ENCODE measurements at places on chromosomes 16 and 17.

GRCh38 chr17:83098241-83099085, 19.1 kb downstream of the METRNL start:
- DNase-seq = no peak

GRCh38 chr16:19781226-19781625, 63.2 kb downstream of the IQCK start:
- DNase-seq = no peak

- no peak for DNase-seq
These were observed 121.6 kb downstream of the DNAH9 start for GRCh38 chr17:11719856-11720255.

DNA sequence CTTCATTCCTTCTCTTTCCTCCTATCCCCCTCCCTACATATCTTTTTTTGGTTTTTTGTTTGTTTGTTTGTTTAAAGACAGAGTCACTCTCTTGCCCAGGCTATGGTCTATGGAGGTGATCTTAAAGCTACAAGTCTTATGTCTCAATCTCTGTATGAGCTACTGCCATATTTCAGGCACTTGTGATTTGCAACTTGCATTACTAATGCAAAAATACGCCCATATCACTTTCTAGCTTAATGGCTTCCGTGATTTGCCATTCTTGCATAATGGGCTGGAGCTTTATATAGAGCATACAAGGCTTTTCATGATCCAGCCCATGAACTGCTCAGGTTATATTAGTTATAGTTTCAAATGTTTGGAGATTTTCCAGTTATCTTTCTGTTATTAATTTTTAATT, 7.5 kb downstream of the CFAP97D1 start:
- DNase-seq = no peak

- no peak for DNase-seq
These were observed 7.6 kb downstream of the SLC25A10 start for GRCh38 chr17:81719410-81720266.

DNA sequence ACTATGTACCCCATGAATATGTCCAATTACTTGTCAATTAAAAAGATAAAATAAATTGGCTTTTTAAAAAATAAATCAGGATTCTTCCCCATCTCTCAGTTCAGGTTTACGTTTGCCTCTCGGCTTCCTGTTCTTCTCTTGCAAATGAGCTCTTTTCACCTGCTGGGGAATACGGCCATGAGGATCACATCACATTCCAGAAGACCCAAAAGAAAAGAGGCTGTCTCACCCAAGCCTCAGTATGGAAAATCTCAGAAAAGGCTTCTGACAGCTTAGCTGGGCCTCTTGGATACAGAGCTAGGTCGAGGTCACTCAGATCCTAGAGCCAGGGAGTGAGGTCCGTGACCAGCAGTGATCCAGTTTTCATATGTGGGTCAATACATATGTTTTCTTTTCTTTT, 171.2 kb upstream of the SDK2 start:
- no peak for DNase-seq

DNA sequence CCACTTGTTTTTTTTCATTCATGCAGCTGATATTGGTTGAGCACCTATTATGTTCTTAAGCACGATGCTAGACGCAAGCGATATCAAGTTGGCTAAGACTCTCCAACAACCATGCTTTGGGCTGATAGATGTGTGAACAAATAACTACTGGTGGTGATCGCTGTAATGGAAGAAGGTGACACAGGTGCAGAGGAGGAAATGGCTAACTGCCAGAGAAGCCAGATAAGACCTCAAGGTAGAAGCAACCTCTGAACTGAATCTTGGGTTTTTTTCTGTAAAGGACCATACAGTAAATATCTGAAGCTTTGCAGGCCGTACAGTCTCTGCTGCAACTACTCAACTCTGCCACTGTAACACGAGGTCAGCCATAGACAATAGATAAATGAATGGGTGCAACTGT, 97.9 kb downstream of the C17orf67 start:
- DNase-seq = no peak

GRCh38 chr17:40555296-40556190, 9.7 kb downstream of the CCR7 start:
- no peak for DNase-seq

DNA sequence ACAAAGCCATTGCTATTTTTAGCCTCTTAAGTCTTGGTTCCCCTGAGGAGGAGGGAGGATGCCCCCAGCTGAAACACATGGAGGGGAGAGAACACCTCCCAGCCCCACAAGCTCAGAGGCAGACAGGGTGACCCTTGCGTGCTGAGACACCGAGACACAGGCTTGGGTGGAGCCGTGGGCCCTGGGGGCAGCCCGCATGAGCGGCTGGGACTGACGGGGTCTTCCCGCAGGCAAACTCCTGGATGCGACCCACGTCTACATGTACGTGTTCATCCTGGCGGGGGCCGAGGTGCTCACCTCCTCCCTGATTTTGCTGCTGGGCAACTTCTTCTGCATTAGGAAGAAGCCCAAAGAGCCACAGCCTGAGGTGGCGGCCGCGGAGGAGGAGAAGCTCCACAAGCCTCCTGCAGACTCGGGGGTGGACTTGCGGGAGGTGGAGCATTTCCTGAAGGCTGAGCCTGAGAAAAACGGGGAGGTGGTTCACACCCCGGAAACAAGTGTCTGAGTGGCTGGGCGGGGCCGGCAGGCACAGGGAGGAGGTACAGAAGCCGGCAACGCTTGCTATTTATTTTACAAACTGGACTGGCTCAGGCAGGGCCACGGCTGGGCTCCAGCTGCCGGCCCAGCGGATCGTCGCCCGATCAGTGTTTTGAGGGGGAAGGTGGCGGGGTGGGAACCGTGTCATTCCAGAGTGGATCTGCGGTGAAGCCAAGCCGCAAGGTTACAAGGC, 9.8 kb downstream of the SLC16A3 start:
- DNase-seq = peak; percentile 55

DNA sequence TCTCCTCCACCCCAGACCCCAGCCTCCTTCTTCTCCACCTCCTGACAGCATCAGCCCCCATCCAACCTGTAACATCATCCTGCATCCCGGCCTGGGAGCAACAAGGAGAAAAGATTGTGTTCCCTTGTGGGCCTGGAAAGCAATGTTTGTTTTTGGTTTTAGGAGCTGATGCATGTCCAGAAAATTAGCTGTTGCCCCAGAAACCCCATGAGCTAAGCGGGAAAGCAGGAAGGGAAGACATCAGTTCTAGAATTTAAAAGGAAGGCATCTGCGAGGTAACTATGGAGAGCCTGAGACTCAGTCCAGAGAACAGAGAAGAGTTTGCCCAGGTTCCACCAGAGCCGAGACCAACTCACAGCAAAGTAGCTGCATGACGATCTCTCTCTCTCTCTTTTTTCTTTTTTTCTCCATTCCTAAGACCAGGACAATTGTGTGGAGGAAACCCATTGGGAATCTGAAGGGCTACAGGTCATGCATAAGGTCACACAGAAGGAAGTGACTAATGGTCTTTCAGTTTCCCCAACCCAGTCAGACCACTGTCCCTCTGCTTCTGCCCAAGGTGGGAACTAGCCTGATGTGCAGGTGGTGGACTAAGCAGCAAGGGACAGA, 124.4 kb downstream of the SLC39A11 start:
- no peak for DNase-seq

- DNase-seq = peak; percentile 35
These were observed 14.2 kb upstream of the HAPSTR1 start for GRCh38 chr16:9077091-9077809.

DNA sequence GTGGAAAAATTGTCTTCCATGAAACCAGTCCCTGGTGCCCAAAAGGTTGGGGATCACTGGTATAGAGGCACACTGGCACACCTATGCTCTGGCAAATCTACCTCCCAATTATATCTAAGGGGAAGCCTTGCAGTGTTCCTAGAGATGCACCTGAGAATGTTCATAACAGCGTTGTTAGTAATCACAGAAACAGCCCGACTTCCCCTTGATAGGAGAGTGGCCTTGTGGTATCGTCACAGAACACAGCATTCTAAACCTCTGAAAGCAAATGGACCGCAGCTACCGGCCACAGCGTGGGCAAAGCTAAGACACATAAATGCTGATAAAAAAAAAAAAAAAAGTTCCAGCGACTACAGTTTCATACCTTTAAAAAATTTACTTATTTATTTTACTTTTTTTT, 39.1 kb upstream of the ADGRG1 start:
- no peak for DNase-seq

DNA sequence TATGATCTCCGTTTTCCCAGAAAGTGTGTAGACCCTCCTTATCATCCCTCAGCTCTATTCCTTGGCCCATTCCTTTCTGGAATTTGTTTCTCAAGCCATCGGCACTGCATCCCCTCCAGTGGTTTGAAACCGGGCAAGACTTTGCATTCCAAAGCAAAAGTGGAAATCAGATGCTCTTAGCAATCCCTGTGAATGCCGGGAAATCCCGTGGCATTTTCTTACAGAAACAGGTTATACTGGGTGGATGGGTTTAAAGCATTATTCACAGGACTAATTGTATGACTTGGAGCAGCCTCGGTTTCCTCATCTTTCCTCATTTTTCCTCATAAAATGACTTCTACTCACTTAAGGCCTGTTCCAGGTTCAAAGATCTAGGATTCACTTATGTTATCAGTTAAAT, 52.0 kb downstream of the MAP2K6 start:
- DNase-seq = no peak

GRCh38 chr16:21167360-21167759, 8.9 kb downstream of the LDAF1 start:
- DNase-seq = no peak

GRCh38 chr17:30323262-30323894, 10.5 kb downstream of the TMIGD1 start:
- DNase-seq = no peak

DNA sequence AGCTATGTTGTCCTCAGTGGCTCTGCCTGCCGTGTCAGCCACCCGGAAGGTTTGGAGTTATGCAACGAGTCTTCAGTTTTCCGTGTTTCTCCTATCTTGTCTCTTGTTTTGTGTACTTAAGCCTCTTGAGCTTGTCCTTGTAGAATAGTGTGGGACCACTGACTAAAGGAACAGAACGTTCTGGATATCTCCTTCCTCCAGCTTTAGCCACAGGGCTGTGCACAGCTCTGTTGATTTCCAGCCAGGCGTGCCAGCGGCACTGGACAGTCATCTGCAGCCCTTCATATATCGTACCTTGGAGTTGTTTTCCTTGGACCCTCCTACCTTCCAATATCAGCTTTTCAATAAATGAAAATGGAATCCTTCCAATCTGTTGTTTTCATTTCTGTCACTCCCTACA, 39.8 kb downstream of the TMEM11 start:
- no peak for DNase-seq

- peak; percentile 30 for DNase-seq
These were observed 74.8 kb upstream of the SMURF2 start for GRCh38 chr17:64736804-64737492.

DNA sequence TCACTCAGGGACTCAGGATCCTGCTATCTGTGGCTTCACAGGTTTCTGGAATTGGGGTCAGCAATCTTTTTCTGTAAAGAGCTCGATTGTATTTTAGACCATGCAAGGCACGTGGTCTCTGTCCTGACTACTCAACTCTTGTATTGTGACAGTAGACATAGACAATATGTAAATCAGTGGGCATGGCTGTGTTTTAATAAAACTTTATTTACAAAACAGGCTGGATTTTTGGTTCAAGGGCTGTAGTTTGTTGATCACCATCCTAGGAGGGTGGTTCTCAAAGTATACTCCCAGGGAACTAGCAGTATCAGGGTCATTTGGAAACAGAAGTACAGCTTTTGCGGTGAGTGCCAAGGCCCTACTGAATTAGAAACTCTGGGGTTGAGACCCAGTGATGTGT, 108.2 kb upstream of the CRHR1 start:
- no peak for DNase-seq

DNA sequence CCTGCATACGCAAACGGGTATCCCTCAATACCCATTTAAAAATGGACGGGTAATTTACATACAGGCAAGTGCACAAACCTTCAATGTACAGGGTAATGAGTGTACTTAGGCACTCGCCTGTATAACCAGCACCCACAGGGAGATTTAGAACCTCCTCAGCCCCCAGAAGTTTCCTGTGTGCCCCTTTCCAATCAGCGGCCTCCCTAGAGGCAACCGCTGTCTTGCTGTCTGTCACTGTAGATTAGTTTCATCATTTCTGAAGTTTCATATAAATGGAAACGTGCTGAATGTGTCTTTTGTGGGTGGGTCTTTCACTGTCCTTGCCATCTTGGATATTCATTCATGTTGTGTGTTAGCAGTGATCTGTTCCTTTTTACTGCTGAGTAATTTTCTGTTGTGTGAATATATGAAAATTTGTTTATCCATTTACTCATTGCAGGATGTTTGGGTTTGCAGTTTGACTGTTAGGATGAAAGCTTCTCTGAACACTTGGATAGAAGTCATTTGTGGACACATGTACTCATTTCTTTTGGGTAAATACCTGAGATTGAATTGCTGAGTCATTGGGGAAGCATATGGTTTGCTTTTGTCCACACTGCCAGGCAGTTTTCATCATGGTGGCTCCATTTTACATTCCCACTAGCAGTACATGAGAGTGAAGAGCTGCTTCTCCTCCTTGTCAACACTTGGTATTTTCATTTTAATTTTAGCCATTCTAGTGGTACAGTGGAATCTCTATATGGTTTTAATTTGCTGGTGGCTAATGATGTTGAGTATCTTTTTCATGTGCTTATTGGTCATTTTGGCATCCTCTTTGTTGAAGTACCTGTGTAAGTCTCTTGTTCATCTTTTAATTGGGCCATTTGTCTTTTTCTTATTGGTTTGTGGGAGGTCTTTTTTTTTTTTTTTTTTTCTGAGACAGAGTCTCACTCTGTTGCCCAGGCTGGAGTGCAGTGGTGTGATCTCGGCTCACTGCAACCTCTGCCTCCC, 2.1 kb upstream of the ADCY7 start:
- DNase-seq = no peak

GRCh38 chr17:33118391-33119075, 126.9 kb downstream of the SPACA3 start:
- DNase-seq = no peak

GRCh38 chr17:214881-215331, 33.5 kb upstream of the DOC2B start:
- no peak for DNase-seq

DNA sequence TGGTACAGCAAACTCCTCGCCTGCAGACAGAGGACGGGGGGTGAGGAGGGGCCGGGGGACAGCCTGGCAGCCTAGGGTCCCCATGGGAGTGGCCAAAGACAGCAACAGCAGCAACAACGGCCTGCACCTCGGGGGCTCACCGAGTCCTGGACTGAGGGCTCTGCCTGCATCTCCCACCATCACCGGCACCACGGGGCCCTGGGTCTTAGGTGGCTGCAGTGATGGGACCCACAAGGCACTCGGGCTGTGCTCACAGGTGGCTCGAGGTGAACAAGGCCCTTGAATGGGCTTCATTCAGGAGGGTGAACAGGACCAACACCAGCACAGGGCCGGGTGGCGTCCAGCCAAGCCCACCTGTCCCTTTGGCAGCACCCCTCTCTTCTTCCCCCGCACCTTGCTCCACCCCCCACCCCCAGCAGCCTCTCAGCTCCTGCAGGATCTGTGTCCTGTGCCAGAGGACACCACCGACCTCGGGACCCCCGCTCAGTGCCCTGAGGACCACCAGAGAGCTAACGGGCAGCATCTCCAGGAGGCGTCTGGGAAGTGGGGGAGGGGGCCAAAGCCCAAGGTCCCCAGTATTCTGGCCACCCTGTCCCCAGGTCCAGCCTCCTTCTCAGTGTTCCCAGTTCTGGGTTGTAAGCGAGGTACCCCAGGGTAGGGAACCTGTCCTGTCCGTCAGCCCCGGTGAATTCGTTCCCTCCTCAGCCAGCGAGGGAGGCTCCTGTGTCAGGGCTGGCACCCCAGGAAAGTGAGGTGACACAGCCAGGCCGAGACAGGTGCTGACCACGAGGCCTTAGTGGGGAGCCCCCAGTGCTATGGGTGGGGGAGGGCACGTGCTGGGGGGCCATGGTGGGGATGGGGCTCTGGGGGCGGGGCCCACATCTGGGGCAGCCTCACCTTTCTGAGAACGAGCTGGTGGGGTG, 94.3 kb downstream of the TBC1D16 start:
- DNase-seq = no peak

Measured in stimulated activated CD4-positive, alpha-beta T cell treated with anti-CD3 and anti-CD28 coated beads, Interleukin-12 subunit alpha, Interleukin-12 subunit beta, amount 100 ng/mL, for 48 hours (primary cell).